ENCODE measurements at places on chromosomes 12 and 14.
A peak's percentile ranks its signal among the peaks of the same experiment; 100 is the strongest.

DNA sequence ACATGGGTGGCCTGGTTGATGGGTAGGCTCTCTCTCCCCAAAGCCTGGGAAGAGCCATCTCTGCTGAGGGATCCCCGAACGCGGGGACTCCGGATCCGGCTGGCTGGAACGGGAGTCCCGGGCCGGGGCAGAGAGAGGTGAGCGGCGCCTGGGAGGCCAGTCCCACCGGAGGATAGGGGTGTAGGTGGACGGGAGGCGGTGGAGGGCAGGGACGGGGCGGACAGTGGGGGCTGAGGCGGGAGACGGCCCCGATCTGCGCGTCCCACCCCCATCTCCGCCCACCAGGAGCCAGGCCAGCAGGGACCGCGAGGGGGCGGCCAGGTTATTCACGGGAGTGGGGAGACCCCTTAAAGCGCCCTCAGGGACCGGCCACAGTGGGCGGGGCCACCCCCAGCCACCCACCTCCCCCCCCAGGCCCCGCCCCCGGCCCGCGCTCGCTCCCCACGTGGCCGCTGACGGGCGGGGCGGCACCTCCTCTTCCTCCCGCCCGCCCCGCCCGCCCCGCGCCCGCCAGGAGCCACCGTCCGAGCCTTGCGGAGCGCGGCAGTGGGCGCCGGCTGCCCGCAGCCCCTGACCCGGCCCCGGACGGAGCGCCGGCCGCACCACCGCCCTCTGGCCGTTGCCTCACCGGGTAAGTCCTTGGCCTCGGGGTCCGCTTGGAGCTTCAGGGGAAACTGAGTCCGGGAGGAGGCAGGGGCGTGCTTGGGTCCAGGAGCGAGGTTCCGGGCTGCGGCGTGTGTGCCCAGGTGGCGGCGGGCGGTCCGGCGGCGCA, at the start of gene INF2:
INF2 (plus strand) TSS at position 510 of the 772 bp plus-strand sequence. CDS start 11,748 bp downstream, outside the sequence.
- no peak for DNase-seq

GRCh38 chr12:116436561-116437249, 122.5 kb upstream of the MAP1LC3B2 start:
- no peak for DNase-seq

- DNase-seq: no peak
Observed at GRCh38 chr12:1213618-1214205, 222.7 kb downstream of the ERC1 start.

DNA sequence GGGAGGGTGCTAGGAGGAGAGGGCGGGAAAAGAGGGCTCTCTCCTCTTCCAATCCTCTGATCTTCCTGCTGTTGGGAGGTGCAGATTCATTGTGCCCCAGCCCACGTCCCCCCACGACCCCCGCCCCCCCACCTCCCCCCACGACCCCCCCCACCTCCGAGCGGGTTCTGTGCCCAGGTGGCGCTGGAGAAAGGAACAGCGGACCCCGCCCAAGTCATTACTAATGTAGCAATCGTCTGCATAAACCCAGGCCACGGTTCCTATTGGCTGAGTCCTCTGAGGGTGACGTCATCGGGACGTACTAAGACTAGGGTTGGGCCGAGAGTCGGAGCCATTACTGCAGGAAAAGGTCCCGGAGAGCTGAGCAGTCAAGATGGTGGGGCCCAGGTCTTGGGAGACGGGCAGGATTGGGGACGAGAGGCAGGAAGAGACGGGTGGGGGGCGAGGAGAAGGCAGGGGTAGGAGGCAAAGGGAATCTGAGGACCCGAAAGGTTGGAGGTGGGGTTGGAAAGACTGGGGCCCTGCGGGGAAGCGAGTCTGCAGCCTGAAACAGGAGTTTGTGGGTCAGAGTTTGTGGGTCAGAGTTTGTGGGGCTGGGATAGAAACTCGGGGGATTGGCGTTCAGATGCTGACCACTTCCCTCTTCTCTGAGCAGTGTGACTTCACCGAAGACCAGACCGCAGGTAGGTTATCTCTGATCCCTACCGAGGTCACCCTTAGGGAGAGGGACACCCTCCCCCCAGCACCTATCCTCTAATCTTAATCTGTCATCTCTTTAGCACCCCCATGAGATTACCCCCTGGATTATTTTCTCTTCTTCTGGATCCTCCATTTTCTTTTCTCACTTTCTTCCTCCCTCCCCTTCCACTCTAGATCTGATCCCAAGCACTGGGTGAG, at the start of gene MYL6:
MYL6 (plus strand) TSS at position 331 of the 897 bp plus-strand sequence; CDS start at position 374, 43 bp downstream.
- DNase-seq: peak; percentile 94

GRCh38 chr12:128240745-128241144, 26.2 kb upstream of the TMEM132C start:
- DNase-seq: no peak

Data from NCI-H1417 treated with DMSO at 0.1 percent for 48 hours (cell line).